ENCODE measurements at places on chromosomes 7 and 10. TPM values are rescaled to one million over a fixed set of nuclear protein-coding genes. Genes with fewer than 3 reads are reported as not detected.

Gene AKR1C4
- 0.48 TPM for total RNA-seq

Gene PCGF6
- 14.0 TPM for total RNA-seq

Gene IGFBP3
- total RNA-seq: 10.3 TPM

Gene CALML5
- not detected for total RNA-seq

- peaks cover 18% of the 10 kb centered on the region for H3K36me3 ChIP-seq
- H3K27me3 ChIP-seq: no peaks in the 10 kb centered on the region
- H3K4me1 ChIP-seq: peaks cover 7% of the 10 kb centered on the region
- no peak for DNase-seq
Observed at GRCh38 chr7:7793921-7794320, 75.5 kb upstream of the RPA3 start.

DNA sequence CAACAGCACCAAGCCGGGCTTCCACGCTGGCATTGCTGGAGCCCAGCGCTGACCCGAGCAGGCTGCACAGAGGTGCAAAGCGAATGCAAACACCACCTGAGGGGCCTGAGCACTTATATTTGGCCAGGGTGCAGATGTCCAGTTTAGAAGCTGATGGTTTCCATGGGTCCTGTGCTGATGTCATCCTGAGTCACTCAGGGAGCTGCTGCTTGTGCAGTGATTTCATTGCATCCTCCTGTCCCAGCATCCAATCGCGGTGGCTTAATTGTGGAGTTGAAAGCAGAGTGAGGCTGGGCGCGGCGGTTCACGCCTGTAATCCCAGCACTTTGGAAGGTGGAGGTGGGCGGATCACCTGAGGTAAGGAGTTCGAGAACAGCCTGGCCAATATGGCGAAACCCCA, 410.2 kb upstream of the KLF6 start:
- no peaks in the 10 kb centered on the region for H3K27me3 ChIP-seq
- DNase-seq: no peak
- H3K4me3 ChIP-seq: no peak overlapping the region
- no peak overlapping the region for H3K27ac ChIP-seq

- H3K27ac ChIP-seq: no peak overlapping the region
- no peak overlapping the region for H3K4me3 ChIP-seq
- H3K36me3 ChIP-seq: peaks cover 8% of the 10 kb centered on the region
- H3K27me3 ChIP-seq: no peaks in the 10 kb centered on the region
- peaks cover 13% of the 10 kb centered on the region for H3K4me1 ChIP-seq
- DNase-seq: no peak
Observed at GRCh38 chr7:123681561-123681960, 25.9 kb downstream of the LMOD2 start.

DNA sequence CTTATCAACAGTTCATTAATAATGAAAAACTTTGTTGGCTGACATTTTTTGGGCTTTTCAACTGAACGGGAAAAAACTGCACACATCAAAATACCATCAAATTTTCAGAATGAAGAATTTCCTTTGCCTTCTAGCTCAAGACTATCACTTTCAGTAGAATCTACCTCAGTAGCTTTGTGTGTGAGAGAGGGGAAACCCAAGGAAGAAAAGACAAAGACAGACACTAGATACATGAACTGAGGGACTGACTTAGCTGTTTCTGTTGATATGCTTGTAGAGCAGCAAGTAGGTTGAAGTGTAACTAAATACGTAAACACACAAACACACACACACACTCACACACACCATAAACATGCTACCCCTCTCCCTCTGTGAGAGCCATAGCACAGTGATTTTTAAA, 257.1 kb downstream of the CDK14 start:
- H3K4me3 ChIP-seq: no peak overlapping the region
- peak overlapping the region; percentile 28 for H3K27ac ChIP-seq
- H3K27me3 ChIP-seq: no peaks in the 10 kb centered on the region
- DNase-seq: no peak
- peaks cover 3% of the 10 kb centered on the region for H3K36me3 ChIP-seq

GRCh38 chr10:14016011-14016536, 314.6 kb downstream of the FRMD4A start:
- peaks cover 4% of the 10 kb centered on the region for H3K36me3 ChIP-seq
- peaks cover 13% of the 10 kb centered on the region for H3K4me1 ChIP-seq
- peaks cover 59% of the 10 kb centered on the region for H3K27me3 ChIP-seq
- no peak overlapping the region for H3K4me3 ChIP-seq
- H3K27ac ChIP-seq: no peak overlapping the region

- peaks cover 3% of the 10 kb centered on the region for H3K4me1 ChIP-seq
- no peak overlapping the region for H3K27ac ChIP-seq
- DNase-seq: peak; percentile 7
- no peak overlapping the region for H3K4me3 ChIP-seq
Observed at GRCh38 chr10:42990016-42990720, 86.7 kb upstream of the RET start.

DNA sequence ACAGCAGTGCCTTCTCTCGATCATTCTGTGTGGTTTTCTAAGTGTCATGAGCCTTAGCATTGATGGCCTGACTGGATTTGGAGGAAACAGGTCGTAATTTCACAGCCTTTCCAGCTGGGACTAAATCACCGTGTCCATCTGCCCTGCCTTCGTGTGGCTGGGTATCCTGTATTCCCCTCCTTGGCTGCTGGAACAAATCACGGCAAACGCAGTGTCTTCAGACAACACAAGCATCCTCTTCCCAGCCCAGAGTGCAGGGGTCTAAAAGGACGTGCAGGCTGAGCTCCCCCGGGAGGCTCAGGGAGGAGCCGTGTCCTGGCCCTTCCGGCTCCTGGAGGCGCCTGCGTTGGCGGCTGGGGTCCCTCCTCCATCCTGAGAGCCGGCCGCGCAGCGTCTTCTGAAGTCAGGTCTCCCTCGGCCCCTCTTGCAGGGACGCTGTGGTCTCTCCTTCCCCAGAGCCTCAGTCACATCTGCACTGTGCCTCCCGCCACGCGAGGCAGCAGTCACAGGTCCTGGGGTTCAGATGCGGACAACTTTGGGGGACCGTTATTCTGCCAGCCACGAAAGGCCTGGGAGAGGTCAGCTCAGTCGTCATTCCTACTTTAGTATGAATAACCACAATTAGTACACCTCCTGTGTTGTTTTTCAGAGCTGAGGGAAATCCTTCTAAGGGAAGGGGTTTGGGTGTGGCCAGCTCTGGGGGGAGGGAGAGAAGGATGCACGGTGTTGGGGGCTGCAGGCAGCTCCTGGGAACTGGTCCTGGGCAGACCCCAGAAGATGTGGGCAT, 41.1 kb downstream of the FAM20C start:
- no peak overlapping the region for H3K4me3 ChIP-seq
- no peak overlapping the region for H3K27ac ChIP-seq

DNA sequence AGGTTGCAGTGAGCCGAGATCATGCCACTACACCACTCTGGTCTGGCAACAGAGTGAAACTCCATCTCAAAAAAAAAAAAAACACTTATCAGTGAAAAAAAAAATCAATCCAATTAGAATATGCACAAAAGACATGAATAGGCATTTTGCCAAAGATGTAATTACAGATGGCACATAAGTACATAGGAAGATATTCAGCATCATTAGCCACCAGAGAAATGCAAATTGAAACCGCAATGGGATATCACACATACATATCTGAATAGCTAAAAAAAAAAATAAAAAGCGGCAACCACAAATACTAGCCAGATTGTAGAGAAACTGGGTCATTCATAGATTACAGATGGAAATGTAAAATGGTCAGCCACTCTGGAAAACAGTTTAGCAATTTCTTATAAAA, 1310.8 kb downstream of the XPNPEP1 start:
- H3K36me3 ChIP-seq: no peaks in the 10 kb centered on the region
- DNase-seq: no peak
- H3K27me3 ChIP-seq: no peaks in the 10 kb centered on the region
- H3K4me1 ChIP-seq: no peaks in the 10 kb centered on the region

DNA sequence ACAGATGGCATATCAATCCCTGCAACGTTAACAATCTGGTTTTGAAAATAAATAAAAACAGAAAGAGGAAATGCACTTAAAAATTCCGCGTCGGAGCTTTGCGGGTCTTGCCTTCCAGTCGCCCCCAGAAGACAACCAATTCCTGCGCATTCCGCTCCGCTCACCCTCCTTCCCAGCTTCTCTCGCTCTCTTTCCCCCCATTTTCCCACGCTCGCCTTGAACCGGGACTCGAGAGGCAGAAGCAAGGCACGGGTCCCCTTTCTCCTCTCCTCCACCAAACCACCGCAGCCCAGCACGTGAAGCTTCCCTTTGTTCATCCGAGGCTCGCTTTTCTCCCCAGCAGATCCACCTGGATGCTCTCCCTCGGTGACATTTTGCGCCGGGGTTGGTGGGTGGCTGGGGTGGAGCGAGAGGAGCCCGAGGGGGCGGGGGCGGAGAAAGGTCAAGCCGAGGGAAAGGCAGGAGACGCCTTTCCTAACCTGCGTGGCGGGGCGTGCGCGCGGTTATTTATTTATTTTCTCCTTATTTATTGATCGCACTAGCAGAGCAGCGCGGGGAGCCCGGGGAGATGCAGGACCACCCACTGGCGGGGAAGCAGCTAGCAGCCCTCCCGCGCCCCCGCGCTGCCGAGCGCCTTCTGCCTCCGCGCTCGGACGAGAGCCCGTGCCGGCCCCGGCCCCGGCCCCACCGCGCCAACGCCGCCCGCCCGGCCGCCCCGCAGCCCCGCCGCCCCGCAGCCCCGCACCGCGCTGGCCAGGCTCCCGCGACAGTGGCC, at the start of gene KCND2:
TSS of gene KCND2 (plus strand) at position 475 of the 775 bp plus-strand sequence.
- peak within 1 kb of the TSS; percentile 93 for H3K4me3 ChIP-seq
- H3K4me1 ChIP-seq: peaks cover 12% of the 10 kb centered on the region
- H3K27me3 ChIP-seq: peaks cover 20% of the 10 kb centered on the region
- H3K36me3 ChIP-seq: peaks cover 10% of the 10 kb centered on the region
- peak within 1 kb of the TSS; percentile 97 for H3K27ac ChIP-seq

- no peaks in the 10 kb centered on the region for H3K36me3 ChIP-seq
- no peak overlapping the region for H3K27ac ChIP-seq
- H3K4me1 ChIP-seq: no peaks in the 10 kb centered on the region
- DNase-seq: no peak
Observed at GRCh38 chr7:144725070-144725469, 110.8 kb downstream of the TPK1 start.

Measured in progenitor cell of endocrine pancreas (in vitro differentiated cells).